ENCODE measurements at places on chromosomes 1 and 21. TPM values are rescaled to one million over a fixed set of nuclear protein-coding genes. Genes with fewer than 3 reads are reported as not detected.

GRCh38 chr21:44583800-44584147, 3.4 kb upstream of the KRTAP10-5 start:
- H3K4me1 ChIP-seq = peaks cover 3% of the 10 kb centered on the region
- no peak overlapping the region for H3K4me3 ChIP-seq
- peaks cover 33% of the 10 kb centered on the region for H3K27me3 ChIP-seq
- no peak overlapping the region for H3K27ac ChIP-seq
- H3K36me3 ChIP-seq = no peaks in the 10 kb centered on the region
- DNase-seq = no peak

DNA sequence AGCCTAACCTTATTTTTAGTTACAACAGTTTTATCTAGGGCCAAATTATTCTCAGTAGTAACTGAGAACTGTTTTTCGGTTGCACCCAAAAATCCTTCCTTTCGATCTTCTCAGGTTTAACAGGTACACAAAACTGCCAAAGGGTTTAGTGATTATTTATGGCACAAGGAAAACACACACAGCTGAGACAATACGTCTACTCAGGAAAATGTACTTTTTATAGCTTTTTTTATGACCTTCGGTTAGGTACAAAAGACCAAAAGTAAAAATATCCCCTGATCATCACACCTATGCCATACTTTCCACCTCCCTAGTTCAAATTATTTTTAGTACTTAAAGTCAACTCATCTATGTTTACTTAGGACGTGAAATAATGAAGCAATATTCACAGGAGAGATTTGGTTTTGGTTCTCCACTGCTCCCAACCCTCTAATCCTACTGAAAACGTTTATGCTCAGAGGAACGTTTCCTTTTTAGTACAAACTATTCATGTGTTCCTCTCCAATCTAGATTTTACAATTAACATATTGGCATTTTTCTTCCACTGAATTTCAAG, 48.7 kb downstream of the TTLL7 start:
- H3K36me3 ChIP-seq = no peaks in the 10 kb centered on the region
- no peaks in the 10 kb centered on the region for H3K27me3 ChIP-seq
- H3K27ac ChIP-seq = no peak overlapping the region
- H3K4me1 ChIP-seq = no peaks in the 10 kb centered on the region

DNA sequence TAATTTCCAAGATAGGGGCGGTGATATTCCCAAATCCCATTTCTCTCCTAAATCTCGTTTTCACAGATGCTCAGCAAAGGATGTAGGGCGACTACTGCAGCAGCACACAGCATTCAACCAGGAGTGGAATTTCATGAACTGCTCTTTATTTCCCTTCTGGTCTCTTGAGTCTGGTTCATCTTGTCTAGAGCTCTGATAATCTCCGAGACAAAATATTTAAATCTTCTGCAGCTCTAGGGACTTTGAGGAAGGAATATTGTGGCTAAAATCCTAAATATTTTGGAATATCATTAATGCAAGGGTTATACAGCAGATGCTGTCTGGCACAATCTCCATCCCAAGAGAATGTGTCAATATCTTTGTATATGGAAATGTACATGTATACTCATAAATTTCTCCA, 45.4 kb downstream of the KIF26B start:
- H3K4me1 ChIP-seq = peaks cover 22% of the 10 kb centered on the region
- no peak for DNase-seq
- H3K27ac ChIP-seq = no peak overlapping the region
- H3K27me3 ChIP-seq = no peaks in the 10 kb centered on the region
- no peak overlapping the region for H3K4me3 ChIP-seq
- H3K36me3 ChIP-seq = peaks cover 6% of the 10 kb centered on the region

GRCh38 chr1:224380003-224380402, 23.3 kb downstream of the CNIH4 start:
- peaks cover 26% of the 10 kb centered on the region for H3K36me3 ChIP-seq
- H3K27me3 ChIP-seq = no peaks in the 10 kb centered on the region
- no peak for DNase-seq
- H3K4me1 ChIP-seq = peaks cover 10% of the 10 kb centered on the region
- peak overlapping the region; percentile 4 for H3K27ac ChIP-seq

KRTAP7-1 gene
- total RNA-seq = not detected

Measured in osteocyte (in vitro differentiated cells).